BJ (cell line): ENCODE measurements at places on chromosomes 2 and 18.

DNA sequence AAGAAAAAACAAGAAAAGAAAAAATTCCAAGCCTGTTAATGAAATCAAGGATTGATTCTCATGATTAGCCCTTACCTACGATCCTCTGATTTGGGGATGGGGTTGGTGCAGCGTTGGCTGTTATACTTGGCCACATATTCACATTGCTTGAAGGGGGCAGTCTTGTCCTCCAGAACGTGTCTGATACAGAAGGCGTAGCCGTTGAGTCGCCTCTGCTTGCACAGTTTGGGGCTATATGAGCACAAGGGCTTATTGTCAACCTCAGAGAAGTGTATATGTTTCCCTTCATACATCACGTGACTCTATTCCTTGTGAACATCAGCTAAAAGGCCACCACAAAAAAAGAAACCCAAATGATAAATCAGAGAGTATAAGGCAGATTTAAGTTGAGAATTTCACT is 23.2 kb downstream of the INO80D start:
- DNase-seq: no peak

DNA sequence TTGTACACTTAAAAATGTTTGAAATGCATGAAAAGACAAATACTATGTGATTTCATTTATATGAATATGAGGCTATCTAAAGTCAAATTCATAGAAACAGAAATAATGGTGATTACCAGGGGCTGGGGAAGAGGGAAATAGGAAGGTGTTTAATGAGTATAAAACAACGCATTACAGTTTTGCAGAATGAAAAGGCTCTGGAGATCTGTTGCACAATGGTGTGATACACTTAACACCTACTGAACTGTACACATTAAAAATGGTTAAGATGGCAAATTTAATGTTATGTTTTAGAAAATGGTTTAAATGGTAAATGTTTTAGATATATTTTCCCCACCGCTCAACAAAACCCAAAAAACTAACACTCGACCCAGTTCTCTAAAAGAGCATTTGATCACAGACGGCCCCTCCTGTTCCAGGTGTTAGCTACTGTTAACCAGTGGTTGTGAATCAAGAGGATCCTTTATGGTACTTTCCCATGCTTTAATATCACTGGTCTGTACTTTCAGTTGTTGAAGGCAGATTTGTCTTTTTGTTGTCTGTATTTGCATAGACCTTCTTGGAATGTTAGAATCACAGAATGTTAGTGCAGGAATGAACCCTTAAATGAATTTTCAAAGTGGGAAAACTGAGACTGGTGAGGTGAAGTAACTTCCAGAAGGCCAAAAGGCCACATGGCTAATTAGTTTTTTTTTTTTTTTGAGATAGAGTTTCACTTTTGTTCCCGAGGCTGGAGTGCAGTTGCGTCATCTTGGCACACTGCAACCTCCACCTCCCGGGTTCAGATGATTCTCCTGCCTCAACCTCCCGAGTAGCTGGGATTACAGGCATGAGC is 10.2 kb downstream of the RAB10 start:
- no peak for DNase-seq

DNA sequence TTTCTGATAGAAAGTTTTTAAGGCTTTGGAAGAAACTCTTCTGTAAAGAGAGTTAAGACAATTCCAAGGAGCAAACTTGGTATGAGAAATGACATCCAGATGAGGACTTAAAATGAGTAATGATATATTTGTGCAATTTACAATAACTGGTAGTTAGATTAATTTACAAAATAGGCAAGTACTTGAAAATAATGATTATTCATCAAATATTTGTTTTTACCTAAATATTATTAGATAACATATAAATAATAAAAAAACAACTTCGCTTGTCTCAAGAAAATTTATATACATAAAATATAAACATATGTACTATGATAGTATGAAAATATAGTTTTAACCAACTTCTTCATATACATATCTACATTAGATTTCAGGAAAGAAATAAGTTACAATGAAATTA is 478.5 kb downstream of the TRIB2 start:
- DNase-seq: no peak

GRCh38 chr2:172230889-172231401 is 128.2 kb upstream of the DLX2 start:
- DNase-seq: no peak

- DNase-seq: no peak
Measured at GRCh38 chr18:6401687-6402086, 13.0 kb downstream of the L3MBTL4 start.

- no peak for DNase-seq
Measured at GRCh38 chr2:221442128-221442527, 130.0 kb downstream of the EPHA4 start.

- no peak for DNase-seq
Measured at GRCh38 chr2:182740701-182741100, 24.6 kb downstream of the DNAJC10 start.
